NCI-H510A treated with DMSO at 0.1 percent for 48 hours (cell line): ENCODE measurements at places on chromosomes 7 and 10.

GRCh38 chr10:127872871-127873600, 19.7 kb downstream of the CLRN3 start:
- DNase-seq = no peak

- no peak for DNase-seq
Measured at GRCh38 chr10:21811245-21811585, 192.3 kb downstream of the DNAJC1 start.

DNA sequence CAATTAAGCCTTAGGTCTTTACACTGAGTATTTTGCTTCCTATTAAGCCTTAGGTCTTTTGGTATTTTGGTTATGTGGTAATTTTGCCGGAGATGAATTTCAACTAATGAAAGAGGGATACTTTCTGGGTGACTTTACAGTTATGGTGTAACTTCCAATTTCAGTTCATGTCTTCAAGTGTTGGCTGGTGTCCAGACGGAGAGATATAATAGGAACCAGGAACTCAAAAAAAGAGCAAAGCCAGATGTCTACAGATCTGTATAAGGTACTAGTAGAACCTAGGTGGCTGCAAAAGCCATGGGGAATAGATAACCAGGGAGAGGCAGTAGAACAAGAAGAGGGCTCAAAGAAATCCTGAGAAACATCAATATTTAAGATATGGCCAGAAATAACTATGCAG, 12.3 kb downstream of the ERCC6 start:
- DNase-seq = no peak

- no peak for DNase-seq
Measured at GRCh38 chr10:18777258-18777657, 118.0 kb downstream of the ARL5B start.

DNA sequence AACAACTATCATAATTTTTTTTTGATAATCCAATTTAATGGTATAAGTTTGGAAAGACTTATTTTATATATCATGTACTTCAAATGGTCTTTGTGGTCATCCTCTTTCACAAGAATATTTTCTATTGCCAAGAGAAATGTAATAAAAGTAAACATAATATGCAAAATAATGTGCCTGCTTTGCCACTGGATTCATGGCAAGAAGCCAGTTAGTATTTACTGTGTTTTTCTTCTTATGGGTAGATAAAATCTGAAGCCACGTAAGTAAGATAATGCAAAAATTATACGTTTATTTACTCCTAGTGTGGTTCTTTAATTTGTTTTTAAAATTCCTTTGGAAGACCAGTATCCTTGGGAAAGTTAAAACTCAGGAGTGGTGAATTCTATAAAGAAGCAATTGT, 258.5 kb downstream of the ARL4A start:
- DNase-seq = no peak

- no peak for DNase-seq
Measured at GRCh38 chr10:66639371-66639770, 286.5 kb upstream of the LRRTM3 start.

GRCh38 chr10:35194906-35195305, 68.3 kb downstream of the CREM start:
- peak; percentile 23 for DNase-seq

- DNase-seq = no peak
Measured at GRCh38 chr7:3960942-3961341, 659.9 kb downstream of the SDK1 start.

GRCh38 chr10:109895848-109896247, 27.5 kb downstream of the XPNPEP1 start:
- no peak for DNase-seq

DNA sequence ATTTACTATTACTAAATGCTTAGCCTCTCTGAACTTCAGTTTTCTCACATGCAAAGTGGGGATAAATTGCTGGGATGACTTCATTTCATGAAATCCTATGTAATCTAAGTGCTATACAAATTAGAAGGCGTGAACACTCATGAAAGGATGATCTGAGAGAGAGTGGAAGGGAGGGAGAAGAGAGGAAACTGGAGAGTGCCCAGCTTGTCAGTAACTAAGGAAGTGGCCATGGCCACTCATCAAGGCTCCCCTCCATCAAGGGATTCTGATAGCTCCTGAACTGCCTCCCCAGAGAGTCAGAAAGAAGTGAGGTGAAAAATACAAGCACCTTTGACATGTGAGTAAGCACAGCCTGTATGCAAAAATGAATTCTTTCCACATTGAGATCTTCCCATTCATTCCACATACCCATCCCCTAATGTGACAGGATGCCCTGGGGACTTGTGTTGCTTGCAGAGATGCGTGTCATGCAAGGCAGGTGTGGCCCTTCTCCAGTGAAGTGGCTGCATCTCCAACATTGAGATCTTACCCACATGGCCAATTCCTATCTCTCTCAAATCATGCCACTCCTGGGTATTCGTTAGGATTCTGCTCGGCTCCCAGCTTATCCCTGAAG, 76.5 kb upstream of the ITPRID1 start:
- DNase-seq = peak; percentile 6

GRCh38 chr10:128854963-128855362, 612.1 kb upstream of the MGMT start:
- no peak for DNase-seq

DNA sequence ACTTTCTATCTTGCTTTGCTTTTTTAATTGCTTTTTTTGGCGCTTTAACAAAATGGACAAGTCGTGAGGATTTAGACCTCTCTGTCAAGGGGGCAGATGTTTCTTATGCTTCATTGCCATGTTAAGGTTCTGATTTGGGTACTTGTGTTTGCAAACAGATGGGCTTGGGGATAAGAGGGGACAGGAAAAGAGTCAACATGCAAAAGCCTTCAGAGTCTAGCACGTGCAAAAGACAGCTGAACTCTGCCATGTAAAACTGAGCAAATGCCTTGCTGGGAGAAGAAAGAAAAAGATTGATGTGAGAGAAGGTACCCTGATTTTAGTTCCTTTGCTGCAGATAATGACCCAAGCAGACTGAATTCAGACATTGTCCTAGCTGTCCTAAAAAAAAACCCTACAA, 173.1 kb downstream of the KIAA1217 start:
- no peak for DNase-seq

DNA sequence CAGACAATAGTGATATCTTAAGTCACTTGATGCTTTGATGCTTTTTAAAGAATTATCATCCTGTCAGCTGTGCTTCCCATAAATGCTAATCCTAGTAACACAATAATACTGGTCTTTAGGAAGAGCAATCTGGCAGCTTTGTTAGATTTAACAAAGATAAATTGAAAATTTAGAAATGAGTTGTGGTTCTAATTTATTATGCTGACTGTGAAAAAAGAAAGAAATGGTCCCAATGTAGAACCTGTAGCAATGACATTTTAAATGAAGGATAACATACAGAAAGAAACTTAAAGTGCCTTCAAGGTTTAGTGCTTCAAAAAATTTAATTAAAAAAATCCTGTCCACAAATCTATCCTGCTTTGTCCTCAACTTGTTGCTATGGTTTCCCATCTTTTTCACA, 81.6 kb upstream of the HGF start:
- DNase-seq = no peak

- DNase-seq = no peak
Measured at GRCh38 chr10:62637249-62638061, 167.1 kb upstream of the ADO start.

DNA sequence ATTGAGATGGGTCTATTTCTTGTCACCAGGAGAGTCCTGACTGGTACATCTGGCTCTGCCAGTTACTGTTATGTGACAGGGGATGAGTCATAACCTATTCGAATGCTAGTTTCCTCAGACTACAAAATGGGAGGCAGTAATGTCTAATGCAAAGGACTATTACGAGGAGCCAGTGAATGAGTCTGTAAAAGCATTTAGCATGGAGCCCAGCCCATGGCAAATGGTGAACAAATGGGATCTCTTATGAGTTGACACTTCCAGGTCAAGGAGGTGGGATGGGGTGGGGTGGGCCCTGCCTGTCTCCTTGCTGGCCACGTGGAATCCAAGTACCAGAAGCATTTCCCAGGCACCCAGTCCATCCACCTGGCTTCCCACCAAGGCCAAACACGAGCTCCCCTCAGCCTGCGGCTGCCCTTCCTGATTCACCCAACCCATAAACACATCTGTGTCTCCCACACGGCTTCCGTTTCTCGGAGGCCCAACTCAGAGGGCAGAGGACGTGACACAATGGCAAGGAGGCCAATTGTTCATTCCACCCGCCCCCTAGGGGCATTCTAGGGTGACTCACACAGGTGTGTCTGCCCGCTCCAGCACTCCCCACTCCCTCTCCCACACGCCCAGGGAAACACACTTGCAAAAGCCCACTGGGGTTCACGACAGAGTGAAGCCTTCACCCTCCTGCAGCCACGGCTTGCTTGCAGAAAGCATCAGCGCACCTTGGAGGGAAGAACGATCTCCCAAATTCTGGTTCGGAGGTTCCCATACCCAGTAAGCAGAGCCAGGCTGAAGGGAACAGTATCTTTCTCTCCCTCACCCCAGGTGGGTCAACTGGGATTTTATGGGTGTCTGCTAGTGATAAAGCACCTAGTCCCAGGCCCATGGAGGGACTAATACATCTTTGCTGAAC, 109.8 kb downstream of the SH3PXD2A start:
- no peak for DNase-seq

DNA sequence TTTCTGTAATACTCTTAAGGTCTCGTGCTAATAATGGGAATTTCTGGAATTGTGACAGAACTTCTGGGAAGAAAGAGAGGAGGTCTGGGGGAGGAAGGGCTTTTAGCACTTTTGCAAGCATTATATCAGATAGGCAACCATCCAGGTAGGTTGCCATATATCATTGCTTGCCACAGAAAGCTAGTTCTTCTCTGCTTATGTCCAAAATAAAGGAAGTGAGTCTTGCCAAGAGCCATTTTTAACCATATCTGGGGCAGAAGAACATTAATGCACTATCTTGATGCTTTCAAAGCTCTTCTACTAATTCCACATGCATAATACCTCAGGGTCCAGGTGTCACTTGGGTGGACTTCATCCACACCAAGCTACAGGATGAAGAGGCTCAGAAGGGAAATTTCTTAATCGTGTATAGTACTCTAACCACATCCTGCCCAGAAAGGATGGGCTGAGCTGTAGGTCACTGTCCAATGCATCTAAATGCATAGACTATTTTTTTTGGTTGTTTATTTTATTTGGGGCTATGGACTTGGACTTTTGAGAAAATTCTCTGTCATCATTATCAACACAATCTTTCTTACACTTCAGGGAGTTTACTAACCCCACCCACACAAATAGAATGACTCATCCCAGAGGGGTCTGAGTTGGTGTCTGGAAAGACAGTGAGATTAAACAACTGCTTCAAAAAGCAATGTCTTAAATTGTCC, 68.9 kb upstream of the ADO start:
- no peak for DNase-seq

DNA sequence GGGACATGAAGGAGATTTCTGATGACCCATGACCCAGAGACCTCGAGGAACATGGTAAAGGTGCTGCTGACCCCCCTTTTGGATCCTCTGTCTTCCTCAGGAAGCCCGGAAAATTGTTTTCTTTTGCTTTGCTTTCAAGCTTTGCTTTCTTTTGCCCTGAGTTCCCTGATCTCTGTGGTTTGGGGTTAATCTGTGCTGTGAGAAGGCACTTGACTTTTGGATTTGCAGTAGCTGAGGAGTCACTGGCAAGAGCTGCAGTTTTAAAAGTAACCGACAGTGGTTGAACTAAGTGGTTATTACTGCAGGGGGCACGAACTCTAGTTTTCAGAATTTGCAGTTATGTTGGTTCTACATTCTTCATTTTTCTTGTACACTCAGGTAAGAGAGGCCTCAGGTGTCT, 53.0 kb downstream of the PDZD8 start:
- DNase-seq = no peak

GRCh38 chr10:22133749-22134624, 83.8 kb downstream of the EBLN1 start:
- DNase-seq = peak; percentile 1

DNA sequence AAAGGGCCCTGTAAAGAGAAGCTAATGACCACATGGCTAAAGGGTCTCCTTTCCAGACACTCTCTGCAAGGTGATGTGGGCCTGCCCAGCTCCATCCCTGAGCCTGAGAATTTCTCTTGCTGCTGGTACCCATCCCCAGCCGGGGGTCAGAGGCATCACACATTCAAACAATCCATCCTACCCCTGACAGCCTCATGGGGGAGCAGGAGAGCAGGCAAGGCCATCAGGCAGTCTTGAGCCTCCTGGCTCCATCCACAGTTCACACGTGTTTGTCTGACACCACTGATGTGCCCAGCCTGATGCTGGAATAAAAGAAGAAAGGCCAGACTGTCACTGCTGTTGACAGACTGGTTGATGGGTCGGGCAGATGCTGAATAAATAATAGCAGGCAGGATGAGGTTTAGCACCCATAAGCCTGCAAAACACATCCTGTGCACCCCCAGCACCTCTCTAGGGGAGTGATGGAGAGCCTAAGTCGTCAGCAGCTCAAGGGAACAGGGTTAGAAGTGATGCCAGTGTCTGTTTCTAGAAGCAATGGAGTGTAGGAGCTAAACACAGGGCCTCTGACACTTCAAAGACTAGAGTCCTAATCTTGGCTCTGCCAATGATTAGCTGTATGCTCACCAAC, 43.5 kb downstream of the TLL2 start:
- DNase-seq = peak; percentile 15

GRCh38 chr10:100346351-100346764, 675 bp upstream of the SCD start:
- peak; percentile 60 for DNase-seq

DNA sequence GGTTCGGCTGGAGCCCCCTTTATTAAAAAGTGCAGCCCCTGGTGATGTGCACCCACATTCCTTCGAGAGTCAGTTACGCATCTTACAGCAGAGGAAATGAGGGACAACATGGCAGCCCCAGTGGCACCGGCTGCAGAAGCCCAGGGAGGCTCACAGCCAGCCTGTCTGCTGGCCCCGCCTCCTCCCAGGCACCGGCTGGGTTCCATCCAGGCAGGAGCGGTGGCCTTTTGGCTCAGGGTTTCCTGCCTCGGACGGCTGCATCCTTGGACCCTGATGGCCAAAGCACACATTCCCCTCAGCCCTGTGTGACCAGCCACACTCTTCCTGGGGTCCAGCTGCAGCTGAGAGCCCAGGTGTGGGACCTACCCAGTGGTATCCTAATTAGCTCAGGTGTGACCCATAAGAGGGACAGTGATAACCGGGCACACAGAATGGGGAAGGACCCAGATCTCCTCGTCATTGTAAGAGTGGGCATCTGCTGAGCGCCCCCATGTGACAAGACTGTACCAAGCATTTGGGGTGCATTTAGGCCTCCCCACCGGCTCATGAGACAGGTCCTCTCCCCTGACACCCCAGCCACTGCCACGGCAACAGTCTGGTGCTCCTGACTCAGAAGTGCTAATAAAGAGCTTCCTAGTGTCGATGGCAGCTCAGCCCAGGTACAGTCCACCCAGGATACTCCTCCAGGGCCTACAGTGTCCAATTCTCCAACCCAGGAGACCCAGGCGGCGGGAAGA, 63.3 kb upstream of the CHST15 start:
- peak; percentile 11 for DNase-seq

- DNase-seq = peak; percentile 74
Measured at GRCh38 chr7:131431289-131431688, 103.6 kb downstream of the MKLN1 start.
